HFFc6 (cell line): ENCODE measurements at places on chromosomes 11 and 22. TPM values are rescaled to one million over a fixed set of nuclear protein-coding genes. Genes with fewer than 3 reads are reported as not detected.

EFCAB6 gene
- 0.37 to 0.73 TPM (median 0.60 TPM) in 3 replicates for total RNA-seq

STK33 gene
- total RNA-seq = 0.36 to 3.8 TPM (median 0.81 TPM) in 3 replicates

OR10A2 gene
- not detected in 3 replicates for total RNA-seq

GRCh38 chr22:35638410-35638809, 9.8 kb upstream of the APOL6 start:
- peak; percentile 68 for DNase-seq

- peak; percentile 24 for DNase-seq
Observed at GRCh38 chr22:31243339-31244045, 31.4 kb downstream of the LIMK2 start.

DNA sequence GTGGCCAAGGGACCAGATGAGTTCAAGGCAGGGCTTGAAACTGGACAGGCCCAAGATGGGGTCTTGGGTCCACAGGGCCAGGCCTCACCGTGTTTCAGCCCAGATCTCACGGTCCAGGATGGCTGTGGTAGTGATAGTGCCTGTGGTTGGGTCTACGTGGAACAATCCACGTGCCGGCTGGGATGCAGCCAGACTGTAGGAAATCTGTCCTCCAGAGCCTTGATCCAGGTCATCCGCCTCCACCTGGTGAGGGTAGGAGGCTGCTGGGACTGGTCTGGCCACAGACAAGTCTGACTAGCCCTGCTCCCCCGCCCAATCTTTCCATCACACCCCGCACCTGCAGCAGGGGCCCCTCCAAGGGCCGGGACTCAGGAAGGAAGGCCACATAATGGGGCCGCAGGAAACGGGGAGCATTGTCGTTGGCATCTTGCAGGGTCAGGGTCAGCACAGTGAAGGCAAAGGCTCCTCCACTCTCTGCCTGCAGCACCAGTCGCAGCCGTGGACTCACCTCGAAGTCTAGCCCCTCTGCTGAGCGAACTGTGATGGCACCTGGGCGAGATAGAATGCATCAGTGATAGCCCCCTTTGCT, 6.7 kb upstream of the TPP1 start:
- no peak for DNase-seq

GRCh38 chr22:44118645-44119315, 61.9 kb upstream of the PARVG start:
- DNase-seq = no peak
